ENCODE measurements at places on chromosomes 11 and 22.

DNA sequence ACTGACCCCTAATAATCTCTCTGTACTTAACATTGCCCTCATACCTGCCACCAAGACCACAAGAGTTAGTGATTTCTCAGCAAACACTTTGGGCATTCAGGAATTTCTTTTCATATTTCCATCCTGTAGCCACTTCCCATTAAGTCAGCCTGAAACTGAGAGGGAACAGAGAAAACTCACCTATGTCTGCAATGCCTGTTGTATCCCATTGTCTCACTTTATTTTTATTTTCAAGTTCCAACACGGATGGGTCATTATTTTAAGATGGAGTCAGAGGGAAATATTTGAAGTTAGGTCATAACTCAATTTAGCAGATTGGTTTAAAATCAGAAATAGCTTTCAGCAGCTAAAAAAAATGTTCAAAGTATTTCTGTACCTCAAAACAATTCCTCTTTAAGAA, 937.8 kb upstream of the CHORDC1 start:
- no peak for DNase-seq

- DNase-seq, result no peak
These were observed at the start of gene CABP7 for GRCh38 chr22:29719899-29720645. CABP7 (plus strand) TSS chr22:29720003; CDS start chr22:29720425, 422 bp downstream.

DNA sequence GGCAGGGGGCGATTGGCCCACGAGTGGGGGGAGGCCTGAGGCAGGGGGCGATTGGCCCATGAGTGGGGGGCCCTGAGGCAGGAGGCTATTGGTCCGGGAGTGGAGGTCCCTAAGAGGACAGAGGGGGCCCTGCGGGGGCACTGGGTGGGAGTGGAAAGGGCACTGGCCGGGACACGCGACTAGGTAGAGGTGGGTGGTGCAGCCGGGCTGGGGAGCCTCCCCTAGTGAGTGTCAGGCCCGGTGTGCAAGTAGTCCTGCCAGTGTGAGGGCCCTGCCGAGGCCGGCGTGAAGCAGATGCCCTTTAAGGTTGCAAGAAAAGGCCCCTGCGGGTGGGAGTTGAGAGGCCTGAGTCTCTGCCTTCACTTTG, 909 bp upstream of the BRD1 start:
- DNase-seq, result no peak

GRCh38 chr11:36500315-36500721, 9.8 kb downstream of the TRAF6 start:
- DNase-seq, result no peak

GRCh38 chr11:17792161-17792560, 57.6 kb downstream of the KCNC1 start:
- no peak for DNase-seq

DNA sequence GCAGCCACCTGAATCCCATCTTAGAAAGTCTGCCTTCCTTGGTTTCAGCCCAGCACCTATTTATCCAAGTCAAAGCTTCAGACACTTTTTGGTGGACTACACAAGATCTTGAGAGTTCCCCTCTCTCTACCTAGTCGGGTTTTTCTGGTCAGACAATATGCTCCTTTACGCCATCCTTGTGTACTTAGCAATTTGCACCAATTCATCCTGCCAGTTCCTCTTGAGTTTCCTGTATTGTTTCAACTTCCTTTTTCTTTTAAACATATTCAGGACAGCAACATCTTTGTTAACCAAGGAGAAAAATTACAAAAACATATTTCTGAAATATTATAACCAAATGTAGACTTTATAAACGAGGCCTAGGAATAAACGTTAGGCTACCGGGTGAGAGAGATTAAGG, 368.2 kb upstream of the CADM1 start:
- no peak for DNase-seq

DNA sequence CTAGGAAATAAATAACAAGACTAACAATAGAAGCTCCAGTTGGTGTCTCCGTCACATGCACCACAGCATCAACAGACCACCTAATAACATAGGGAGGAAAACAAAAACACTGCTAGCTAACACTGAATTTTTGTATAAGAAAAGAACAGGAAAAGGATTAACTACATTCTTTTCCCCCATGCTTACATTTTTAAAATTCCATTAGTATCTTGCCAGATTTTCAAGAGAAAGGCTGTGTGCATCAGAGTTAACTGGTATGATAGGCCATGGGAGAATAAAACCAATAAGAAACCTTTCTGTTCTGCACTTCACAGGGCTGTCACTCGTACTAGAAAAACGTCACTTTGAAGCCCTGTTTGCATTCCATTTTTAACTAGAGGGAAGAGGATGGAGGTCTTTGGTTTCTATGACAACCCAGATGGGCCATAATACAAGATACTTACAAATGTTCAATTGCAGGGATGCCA, 79.0 kb downstream of the LARGE2 start:
- DNase-seq, result no peak

GRCh38 chr22:48515571-48516200, 1312.0 kb downstream of the BRD1 start:
- no peak for DNase-seq

GRCh38 chr11:35579557-35580396, 38.5 kb upstream of the FJX1 start:
- no peak for DNase-seq

GRCh38 chr22:46142548-46143490, 7.5 kb upstream of the PPARA start:
- no peak for DNase-seq

DNA sequence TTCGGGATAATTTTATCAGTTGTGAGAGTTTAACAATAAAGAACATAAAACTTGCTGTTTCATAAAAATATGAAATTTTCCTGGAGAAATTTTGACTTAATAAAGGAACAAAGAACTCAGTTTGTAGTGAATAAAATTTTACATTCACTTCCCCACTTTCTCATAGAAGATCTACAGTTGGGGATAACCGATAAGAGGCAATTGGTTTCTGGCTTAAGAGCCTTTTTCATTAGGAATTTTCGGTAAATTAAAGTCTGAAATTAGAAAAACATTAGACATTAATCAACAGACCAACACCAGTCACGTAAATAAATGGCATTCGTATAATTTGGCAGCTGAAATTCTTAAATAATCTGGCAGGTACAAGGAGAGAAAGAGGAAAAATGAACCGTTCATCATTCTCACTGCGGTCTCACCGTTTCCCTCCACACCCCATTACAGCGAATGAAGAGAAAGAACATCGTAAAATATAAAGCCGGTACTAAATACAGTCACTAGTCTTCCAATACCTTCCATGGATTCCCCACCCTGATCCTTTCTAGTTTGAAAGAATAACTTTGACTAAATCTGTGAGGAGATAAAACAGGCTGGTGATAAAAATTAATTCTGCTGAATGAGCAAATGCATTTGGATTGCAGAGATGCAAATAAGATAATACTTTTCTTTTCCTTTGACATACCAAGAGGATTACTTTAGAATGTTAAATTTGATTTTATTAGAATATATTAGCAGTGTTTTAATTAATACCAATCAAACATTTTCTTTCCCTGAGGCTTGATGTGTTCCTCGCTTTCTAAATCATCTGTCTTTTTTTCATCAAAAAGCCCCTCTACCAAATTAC, 19.5 kb downstream of the BLID start:
- DNase-seq, result no peak

GRCh38 chr11:13963949-13964770, 1.6 kb downstream of the SPON1 start:
- DNase-seq, result no peak

DNA sequence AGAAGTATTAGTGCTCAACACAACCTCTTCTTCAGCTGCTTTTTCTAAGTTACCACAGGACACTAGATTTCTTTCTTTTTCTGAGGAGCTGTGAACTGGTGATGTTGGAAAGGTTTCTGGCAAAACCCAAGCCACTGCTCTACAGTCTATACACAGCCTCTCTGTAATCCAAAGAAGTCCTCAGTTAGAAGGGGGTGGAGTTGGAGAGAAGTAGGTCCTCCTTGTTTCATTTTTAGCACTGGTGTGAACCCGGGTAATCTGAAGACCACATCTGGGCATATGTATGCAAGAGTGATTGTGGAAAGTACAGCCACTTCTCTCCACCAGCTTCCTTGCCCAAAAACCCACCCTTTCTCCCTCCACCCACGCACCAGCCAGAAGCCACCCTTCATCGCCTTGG, 1168.1 kb downstream of the LRRC4C start:
- no peak for DNase-seq

DNA sequence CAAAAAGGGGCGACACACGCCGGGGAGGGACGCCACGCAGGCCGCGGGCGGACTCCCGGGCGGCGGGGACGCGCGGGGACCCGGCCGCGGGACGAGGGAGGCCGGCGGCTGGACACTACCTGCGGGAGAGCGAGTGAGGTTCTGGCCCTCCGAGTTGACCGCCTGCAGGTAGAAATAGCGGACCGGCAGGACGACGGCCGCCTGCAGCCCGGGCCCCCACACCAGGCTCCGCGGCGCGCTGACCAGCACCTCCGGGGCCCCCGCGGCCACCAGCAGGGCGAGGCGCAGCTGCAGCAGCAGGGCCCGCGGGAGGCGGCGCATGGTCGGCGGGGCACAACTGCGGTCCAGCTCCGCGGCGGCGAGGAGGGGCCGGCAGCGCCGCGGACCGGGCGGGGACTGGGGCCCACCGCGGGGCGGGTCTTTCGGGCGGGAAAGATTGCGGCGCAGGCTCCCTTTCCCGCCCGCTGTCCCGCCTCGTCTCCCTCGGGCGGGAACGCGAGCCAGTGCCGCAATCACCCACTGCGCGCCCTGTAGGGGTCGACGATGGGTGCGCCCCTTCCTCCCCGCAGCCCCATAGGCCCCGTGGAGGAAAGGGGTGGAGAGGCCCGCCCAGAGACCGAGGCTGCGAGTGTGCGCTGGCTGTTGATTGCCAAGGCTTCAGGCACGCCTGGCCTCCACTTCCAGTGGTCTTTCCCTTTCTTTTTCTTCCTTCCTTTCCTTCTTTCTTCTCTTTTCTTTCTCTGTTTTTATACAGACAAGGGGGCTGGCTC, at the start of gene POGLUT3:
POGLUT3 (minus strand) TSS at position 339 of the 770 bp plus-strand sequence; CDS start at position 321, 18 bp downstream.
- no peak for DNase-seq

GRCh38 chr11:130421697-130422096, 6.7 kb downstream of the ADAMTS8 start:
- no peak for DNase-seq

GRCh38 chr11:120197977-120198376, 12.9 kb upstream of the OAF start:
- DNase-seq, result no peak

DNA sequence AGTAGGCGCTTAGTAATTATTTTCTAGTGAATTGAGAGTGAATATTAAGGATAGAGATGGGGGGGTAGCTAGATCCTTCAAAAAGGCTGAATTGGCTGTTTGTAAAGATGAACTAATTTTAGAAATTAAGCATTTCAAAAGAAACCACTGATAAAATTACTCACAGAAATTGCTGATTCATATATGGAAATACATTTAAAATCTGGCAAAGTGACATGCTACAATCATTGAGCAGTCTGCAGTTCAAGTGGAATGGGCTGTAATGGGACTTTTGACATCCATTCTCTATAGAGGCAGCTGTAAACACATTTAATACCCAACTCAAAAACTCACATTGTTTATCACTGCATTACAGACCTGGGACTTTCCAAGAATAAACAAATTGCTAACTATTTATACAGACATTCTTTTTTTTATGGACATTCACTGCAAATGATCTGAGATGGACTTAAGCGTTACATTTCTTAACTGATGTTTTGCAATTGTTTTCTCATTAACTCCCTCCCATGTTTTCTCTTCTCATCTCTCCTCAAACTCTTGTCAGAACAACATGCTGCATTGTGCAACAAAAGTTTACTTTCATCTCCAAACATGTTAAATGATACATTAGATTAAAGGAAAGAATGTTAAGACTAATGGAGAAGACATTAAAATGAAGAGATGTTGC, 42.1 kb upstream of the MMP7 start:
- DNase-seq, result no peak

GRCh38 chr22:35894937-35895708, 133.5 kb downstream of the RBFOX2 start:
- no peak for DNase-seq

GRCh38 chr22:41995211-41995610, 3.4 kb upstream of the WBP2NL start:
- no peak for DNase-seq

DNA sequence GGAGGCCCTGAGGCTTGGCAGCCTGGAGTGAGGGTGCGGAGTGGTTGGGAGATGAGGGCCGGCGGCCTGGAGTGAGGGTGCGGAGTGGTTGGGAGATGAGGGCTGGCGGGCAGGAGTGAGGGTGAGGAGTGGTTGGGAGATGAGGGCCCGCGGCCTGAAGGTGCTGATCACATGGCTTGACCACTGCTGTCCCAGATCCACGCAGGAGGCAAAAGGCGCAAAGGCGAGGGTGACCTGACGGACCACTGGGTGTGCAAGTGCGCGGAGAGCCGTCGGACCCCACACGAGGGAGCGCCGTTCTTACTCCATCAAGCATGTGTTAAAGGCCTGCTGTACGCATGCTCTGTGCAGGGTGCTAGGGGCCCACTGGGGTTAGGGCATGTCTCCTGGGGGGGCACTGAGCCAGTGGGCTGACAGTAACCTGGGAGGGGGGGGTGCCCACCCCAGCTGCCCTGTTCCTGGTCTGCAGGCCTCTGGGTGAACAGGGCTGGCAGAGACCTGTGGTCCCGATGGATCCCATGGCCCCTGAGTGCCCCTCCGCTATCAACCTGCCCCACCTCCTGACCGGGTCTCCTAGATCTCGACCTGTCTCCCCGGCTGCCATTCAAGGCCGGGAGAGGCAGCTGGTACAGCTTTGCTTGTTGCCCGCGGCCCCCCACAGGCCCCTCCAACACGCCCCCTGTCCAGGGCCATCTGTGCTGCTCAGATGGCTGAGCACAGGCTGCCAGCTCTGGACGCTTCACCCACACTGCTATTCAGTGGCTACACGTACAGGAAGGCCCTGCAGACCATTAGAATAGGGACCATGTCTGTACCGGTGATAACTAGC, 21.1 kb downstream of the MRGPRD start:
- no peak for DNase-seq

GRCh38 chr22:49292909-49293308, 534.8 kb downstream of the BRD1 start:
- DNase-seq, result no peak

DNA sequence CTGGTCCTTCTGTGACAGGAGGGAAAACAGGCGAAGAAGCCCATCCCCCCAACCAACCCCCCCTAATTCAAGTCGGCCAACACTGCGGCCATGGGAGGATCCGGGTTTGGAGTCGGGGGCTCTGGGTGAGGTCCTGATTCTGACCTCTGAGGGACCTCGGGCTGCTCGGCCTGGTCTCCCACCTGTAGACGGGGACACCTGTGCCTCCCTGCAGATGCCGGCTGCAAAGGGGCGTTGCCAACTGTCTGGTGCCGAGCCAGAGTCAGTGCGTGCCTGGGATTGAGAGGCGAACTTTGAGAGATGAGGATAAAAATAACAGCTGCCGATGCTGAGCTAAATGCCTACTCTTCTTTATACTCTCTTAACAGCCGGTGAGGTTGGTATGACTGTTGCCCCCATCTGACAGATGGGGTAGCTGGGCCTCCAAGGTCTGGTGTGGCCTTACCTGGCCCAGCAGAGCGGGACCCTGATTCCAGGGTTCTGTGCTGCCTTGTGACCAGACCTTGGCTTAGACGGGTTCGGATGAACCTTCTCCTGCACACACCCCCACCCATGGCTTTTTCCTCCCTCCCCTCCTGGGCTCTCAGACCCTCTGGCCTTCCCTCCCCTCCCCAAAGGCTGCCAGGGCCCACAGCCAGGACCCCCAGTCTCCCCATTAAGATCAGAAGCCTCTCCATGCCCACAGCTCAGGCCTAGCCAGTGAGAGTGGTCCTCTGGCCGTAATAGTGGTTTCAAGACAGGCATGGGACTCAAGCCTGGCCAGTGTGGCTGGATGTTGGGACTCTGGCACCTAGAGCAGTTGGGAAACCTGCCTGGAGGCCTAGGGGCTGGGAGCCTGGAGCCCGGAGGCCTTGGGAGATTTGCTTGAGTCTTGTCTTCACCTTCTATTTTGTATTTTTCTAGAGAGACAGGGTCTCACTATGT, 41.7 kb downstream of the KCNJ4 start:
- DNase-seq, result no peak

Data from stimulated activated CD4-positive, alpha-beta T cell treated with anti-CD3 and anti-CD28 coated beads, TNF-alpha, amount 100 ng/mL, for 1 hour (primary cell).